ENCODE measurements at places on chromosomes 3 and 15. TPM values are rescaled to one million over a fixed set of nuclear protein-coding genes. Genes with fewer than 3 reads are reported as not detected.

- H3K27ac ChIP-seq, result no peak overlapping the region
- no peak overlapping the region for H3K4me3 ChIP-seq
- H3K4me1 ChIP-seq, result peaks cover 12% of the 10 kb centered on the region
- peaks cover 25% of the 10 kb centered on the region for H3K27me3 ChIP-seq
- no peak for DNase-seq
Observed at GRCh38 chr15:101450403-101451265, 38.9 kb downstream of the PCSK6 start.

DNA sequence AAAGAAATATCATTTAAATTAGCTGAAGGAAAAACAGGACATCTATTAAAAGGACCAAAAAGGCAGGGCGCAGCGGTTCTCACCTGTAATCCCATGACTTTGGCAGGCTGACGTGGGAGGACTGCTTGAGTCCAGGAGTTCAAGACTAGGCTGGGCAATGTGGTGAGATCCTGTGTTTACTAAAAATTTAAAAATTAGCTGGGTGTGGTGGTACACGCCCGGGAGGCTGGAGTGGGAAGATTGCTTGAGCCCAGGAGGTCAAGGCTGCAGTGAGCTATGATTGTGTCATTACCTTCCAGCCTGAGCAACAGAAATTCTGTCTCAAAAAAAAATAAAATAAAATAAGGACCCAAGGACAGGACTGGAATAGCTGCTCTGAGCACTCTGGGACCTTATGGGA, 16.2 kb upstream of the HERC1 start:
- no peak overlapping the region for H3K27ac ChIP-seq
- H3K4me3 ChIP-seq, result no peak overlapping the region
- H3K36me3 ChIP-seq, result no peaks in the 10 kb centered on the region

DNA sequence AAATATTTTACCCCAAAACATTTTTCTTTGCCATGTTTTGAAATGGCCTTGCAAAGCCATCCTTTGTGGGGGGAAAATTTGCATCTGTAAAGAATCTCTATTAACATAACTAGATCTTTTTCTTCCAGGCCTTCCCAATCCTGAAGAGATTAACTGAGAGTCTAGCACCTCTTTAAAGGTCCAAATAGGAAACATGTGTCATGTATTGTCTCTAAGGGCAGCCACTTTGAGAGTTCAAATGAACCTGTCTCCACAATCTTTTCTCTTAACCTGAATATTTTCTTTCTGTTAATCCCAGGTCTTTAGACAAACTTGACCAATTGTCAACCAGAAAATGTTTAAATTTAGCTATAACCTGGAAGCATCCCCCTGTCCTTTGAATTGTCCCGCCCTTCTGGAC, 236.6 kb upstream of the PROK2 start:
- peaks cover 9% of the 10 kb centered on the region for H3K36me3 ChIP-seq
- peaks cover 13% of the 10 kb centered on the region for H3K4me1 ChIP-seq
- no peak overlapping the region for H3K4me3 ChIP-seq

C3orf33 gene
- total RNA-seq, result 3.3 TPM

All from activated T-cell treated with anti-CD3 and anti-CD28 coated beads, Interleukin-2, amount 50 U/mL, for 72 hours (primary cell).